ENCODE measurements at places on chromosomes 2 and 18. TPM values are rescaled to one million over a fixed set of nuclear protein-coding genes. Genes with fewer than 3 reads are reported as not detected.

- DNase-seq: no peak
Measured at GRCh38 chr2:17614174-17614930, 73.9 kb downstream of the VSNL1 start.

- no peak for DNase-seq
Measured at GRCh38 chr2:196268538-196269338, 97.4 kb upstream of the STK17B start.

DNA sequence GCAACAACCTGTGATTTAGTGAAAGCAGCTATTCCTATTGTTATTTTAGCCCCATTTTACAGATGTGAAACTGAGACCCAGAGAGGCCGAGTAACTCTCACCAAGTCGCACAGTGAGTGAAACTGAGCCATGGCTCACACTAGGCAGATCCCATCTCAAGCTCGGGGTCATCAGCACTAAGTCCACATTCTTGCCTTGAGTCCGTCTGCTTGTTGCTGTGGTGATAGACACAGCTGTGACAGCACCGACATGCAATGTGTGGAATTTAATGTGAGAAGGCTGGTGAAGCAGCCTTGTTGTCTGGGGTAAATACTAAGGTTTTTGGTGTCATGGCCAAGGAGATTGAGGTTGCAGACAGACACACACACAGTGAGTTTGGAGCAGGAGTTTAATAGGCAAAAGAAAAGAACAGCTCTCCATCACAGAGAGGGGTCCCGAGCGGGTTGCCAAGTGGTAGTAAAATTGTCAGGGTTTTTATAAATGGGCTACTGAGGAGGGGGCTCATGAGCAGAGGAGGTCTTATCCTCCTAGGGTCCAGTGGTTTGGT, 40.2 kb upstream of the GMCL1 start:
- DNase-seq: no peak

DNA sequence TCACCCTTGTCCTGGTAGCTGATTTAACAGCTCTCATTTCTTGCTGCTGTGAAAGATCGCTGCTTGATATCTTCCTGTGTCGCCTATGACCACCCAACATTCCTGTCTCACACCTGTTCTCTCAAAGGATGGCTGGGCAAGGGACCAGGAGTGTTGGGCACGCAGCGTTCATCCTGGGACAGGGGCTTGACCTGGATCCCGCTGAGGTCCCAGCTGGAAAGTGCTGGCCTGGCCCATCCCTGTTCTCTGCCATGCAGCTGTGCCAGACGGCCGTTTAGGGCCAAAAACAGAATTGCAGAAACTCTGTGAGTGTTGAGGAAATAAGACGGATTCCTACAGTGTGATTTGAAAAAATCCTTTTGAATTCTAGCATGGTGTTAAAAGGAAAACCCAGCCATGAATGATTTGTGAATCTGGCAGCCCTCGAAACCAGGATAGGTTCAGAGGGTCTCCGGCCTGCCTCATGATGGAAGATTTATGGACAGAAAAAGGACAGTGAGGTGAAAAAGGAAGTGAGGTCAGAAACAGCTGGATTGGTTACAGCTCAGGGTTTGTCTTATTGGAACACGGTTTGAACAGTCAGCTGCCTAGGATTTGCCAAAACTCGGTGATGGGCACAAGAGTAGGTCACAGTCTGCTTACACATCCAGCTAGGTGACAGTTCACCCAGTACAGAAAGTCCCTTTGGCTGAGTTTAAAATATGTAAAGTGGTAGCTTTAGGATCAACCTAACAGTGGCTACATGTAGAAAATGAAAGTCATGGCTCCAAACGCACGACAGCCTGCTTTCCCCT, 164.8 kb downstream of the DCDC2C start:
- DNase-seq: no peak

DNA sequence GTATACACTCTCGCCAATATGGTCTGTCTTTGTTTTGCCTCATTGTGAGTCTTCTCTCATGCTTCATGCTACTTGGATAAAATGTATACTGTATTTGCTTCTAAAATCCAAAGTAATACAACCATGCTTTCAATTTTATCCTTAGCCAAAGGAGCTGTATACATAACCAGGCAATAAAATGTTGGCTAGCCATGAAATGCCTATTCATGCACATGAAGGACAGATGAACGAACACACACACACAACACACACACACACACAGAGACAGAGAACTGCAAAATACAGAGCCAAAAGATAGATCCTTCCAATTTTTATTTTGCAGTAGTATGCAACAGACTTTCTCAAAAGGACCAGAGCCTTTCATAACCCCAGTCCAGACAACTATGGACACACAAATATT, 113.7 kb downstream of the SATB2 start:
- DNase-seq: no peak

SP140 gene
- total RNA-seq: 0.16 TPM

DNA sequence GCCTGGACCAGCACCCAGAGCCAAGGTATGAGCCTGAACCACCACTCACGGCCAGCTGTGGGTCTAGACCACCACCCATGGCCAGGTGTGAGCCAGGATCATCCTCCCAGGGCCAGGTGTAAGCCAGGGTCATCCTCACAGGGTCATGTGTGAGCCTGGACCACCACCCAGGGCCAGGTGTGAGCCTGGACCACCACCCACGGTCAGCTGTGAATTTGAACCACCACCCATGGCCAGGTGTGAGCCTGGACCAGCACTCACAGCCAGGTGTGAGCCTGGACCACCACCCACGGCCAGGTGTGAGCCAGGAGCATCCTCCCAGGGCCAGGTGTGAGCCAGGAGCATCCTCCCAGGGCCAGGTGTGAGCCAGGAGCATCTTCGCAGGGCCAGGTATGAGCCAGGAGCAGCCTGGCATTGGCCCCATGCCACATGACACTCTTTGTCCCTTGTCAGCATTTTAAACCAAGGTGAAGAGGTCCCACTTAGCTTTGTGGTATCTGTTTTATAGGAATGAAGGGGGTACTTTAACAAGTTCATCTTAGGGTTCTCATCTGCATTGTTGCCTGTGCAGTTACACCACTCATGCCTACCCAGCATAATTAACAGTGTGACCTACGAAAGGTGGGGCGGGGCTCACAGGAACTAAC, 71.2 kb downstream of the AGAP1 start:
- DNase-seq: peak; percentile 42

TNFRSF11A gene
- total RNA-seq: 0.98 TPM

- no peak for DNase-seq
Measured at GRCh38 chr2:138814123-138814898, 34.1 kb upstream of the NXPH2 start.

GRCh38 chr2:37085731-37086147, 1.4 kb downstream of the GPATCH11 start:
- DNase-seq: no peak

Data from pancreas (tissue), 10 donors.